ENCODE measurements at places on chromosomes 1 and 21.

- DNase-seq, result peak; percentile 10
Measured at GRCh38 chr1:197614916-197615692, 160.2 kb downstream of the DENND1B start.

GRCh38 chr1:214397497-214397896 lies 116.5 kb downstream of the SMYD2 start:
- DNase-seq, result no peak

DNA sequence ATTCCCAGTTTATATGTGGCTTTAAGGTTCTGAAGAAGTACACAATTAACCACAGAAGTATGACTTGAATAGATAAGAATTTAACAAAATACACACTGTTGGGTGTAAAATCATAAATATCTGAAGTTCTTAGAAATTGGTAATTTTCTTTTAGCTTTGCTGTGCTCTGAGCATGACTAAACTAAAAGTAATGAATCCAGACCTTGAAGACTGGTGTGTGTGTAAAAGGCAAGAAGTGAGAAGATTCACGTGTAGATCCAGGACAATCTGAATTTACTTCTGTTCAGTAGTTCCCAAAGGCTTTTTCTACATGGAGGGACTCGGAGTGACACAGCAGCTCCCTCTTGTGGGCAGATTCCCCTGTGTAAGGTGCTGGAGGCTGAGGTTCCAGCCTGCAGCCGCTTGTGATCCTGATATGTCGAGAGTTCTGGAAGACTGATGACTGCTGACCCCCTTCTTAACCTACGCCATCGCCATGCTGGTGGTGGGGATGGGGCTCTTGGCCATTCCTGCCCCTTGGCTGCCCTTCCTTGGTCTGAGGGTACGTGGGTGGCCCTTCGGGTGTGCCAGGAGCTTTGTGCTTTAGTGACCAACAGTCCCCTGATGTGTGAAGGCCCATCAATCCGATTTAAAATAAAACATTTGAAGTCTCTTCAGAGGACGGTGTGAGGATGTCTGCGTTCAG lies 62.7 kb downstream of the ADARB1 start:
- peak; percentile 72 for DNase-seq

- no peak for DNase-seq
Measured at GRCh38 chr1:24904731-24905354, 25.2 kb downstream of the RUNX3 start.

- DNase-seq, result no peak
Measured at GRCh38 chr1:228008391-228009115, 1.8 kb downstream of the WNT3A start.

- no peak for DNase-seq
Measured at GRCh38 chr21:36627242-36627641, 71.7 kb upstream of the SIM2 start.

DNA sequence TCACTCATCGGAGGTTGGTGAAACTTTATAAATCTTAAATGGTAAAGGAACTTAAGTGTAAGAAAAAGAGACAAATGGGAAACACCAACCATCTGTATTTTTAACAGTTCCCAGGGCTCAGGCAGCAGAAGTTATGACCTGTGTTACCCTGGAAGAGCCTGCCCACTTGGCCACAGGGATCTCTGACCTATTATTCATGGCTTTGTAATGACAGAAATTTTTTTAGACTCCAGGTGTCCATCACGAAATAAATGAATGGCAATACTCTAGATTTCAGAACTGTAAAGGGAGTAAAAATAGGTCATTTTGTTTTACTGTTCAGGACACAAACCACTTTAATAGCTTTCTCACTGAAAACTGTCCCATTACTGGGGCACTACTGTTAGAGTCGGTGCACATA lies 389.8 kb downstream of the VAV3 start:
- no peak for DNase-seq

GRCh38 chr1:242745079-242745478 lies 220.6 kb upstream of the PLD5 start:
- DNase-seq, result no peak

DNA sequence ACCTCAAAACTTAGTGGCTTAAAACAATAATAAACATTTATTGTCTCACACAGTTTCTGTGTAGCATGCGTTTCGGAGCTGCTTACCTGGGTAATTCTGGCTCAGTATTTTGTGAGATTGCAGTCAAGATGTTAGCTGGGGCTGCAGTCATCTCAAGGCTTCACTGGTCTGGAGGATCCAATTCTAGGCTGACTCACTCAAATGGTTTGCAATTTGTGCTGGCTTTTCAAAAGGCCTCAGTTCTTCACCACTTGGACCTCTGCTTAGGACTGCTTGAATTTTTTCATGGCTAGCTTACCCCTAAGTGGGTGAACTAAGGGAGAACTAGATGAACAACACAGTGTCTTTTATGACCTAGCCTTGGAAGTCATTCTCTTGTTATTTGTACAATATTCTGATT lies 21.0 kb downstream of the XPR1 start:
- no peak for DNase-seq

GRCh38 chr1:237139732-237140131 lies 97.7 kb downstream of the RYR2 start:
- no peak for DNase-seq

GRCh38 chr1:234375672-234376071 lies 2.4 kb downstream of the COA6 start:
- no peak for DNase-seq

DNA sequence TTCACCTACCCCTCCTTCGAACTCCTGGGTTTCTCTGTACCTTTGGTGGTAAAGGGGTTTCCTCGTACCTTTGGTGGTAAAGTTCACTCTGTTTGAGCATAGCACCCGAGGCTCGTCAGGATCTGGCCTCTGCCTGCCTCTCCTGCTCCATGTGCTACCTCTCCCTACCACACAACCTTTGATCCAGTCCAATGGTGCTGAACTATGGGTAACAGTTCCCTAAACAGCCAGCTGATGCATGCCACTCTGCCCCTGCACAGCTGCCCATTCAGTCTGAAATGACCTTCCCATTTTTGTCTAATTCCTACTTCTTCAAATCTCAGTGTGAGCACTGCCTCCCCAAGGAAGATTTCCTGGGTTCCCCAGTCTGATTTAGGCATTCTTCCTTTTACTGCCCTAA lies 14.0 kb downstream of the OVAAL start:
- DNase-seq, result no peak

GRCh38 chr1:233957691-233958090 lies 53.2 kb downstream of the SLC35F3 start:
- DNase-seq, result no peak

DNA sequence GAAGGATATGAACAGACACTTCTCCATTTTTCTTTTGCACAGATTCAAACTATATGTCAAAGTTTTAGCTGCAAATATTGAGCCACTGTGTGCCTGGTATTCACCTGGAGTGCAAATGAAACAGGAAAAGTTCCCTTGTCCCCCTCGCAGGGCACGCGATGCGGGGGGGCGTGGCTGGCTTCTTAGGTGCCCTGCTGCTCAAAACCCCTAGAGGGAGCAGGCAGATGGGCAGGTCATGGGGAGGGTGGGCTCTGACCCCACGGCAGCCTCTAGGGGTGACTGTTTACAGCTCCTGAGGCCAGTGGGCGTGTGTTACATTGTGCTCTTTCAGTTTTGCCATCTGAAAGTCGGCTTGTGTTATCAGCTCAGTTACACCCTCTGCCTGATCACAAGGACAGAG lies 931.2 kb upstream of the B3GALT2 start:
- no peak for DNase-seq

DNA sequence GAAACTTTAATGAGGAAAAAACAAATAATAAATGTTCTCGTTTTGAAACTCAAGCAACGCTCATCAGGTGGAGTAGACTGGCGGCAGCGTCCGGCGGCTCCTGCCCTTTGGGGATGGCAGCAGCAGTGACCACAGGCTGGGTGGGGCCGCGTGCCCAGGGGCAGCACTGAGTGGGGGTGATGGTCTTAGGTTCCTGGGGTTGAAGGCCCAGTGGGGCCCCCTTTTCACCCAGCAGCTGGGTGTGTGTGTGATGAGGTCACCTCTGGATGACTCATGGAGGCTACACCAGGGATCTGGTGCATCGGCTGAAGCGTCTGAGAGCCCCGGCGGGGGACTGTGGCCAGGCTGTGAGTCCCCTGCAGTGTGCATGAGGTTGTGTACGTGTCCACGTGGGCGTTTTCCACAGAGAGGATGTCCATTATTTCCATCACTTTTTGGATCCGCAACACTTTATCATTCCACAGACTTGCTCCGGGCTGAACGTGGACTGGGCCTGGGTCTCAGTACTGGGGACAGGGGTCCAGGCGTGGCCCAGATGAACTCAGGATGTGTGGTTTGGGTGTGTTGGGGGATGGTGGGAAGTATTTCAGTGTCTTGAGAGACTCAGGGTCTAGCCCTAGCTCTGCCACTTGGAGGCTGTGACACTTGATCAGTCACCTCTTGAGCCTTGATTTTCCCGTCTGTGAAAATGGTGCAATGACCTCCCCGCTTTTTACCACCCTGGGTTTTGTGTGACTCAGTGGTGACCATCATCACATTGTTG lies 25.6 kb downstream of the LDLRAP1 start:
- DNase-seq, result peak; percentile 34

DNA sequence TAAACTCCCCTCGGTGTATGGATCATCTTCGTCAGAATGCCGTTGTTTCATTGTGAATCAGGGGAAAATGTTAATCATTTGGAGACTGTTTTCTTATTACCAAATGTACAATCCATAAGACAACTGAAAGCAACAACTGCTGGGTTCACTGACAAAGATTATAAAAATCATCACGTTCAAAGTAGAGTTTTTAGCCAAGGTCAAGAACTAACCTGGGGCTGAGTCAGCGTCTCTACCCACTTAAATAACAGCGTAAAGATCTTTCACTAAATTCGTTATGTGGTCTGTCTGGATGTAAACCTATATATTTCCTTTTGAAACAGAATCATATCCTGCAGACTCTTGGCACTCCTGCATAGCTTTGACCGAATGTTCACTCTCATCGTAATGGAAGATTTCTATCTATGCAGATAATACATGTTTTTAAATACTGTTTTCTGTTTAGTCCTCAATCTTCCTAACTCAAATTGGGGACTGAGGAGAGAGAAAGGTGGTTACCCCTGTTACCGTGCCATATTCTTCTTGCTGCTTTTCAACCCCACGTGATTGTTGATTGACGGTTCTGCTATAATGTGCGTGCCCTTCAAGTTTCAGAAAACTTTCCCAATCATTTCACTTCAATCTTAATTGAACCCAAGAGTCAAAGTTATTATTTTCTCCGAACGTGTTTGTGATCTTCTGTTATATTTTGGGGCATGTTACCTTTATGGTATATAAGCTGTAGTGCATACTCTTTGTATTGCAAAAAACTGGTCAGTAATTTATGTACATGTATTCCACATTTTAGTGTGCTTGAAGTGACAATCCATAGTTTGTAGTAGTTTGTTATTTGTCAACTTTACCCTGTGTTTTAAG lies 15.6 kb upstream of the NCMAP start:
- peak; percentile 63 for DNase-seq

- DNase-seq, result no peak
Measured at GRCh38 chr1:52416811-52417210, 12.4 kb downstream of the PRPF38A start.
